EL (cell line): ENCODE measurements at places on chromosomes 6 and 20.

DNA sequence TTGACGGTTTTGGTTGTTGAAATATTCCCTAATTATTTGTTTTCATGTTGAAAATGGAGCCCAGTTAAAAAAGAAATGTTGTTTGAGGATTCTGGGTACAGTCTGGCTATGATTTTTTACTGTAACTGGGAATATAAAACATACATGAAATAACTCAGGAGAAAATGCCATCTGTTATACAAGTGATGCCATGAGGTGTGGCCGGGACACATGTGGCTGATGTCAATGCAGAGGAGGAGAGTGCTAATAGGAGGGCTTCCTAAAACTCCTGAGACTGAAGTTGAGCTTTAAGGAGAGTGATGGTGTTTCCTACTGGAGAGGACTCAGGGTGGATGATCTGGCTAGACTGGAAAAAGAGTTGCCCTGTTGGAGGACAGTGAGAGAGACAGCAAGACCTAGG, 12.7 kb downstream of the SCAND1 start:
- no peak for DNase-seq

- DNase-seq, result no peak
These were observed 46.7 kb upstream of the CLIC5 start for GRCh38 chr6:46062312-46062711.

GRCh38 chr6:56040889-56041301, 165.5 kb upstream of the BMP5 start:
- peak; percentile 9 for DNase-seq

DNA sequence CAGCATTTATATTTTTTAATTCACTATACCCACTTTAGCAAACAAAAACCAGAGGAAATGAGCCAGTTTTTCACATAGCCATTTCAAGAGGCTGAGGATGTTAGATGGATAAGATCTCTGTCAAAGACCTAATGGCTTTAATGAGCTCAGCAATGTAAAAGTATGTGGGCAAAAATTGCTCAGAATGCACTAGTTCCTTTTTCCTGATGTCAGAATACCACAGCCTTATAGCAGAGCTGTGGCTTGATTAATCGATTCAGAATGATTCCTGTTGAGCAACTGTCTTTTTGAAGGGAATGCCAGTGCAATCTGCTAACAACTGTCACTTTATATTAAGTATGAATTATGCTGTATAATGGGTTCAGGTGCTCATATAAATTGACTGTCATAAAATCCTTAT, 100.6 kb upstream of the HIVEP1 start:
- DNase-seq, result peak; percentile 65

GRCh38 chr6:19002976-19003560, 615.9 kb downstream of the RNF144B start:
- no peak for DNase-seq

DNA sequence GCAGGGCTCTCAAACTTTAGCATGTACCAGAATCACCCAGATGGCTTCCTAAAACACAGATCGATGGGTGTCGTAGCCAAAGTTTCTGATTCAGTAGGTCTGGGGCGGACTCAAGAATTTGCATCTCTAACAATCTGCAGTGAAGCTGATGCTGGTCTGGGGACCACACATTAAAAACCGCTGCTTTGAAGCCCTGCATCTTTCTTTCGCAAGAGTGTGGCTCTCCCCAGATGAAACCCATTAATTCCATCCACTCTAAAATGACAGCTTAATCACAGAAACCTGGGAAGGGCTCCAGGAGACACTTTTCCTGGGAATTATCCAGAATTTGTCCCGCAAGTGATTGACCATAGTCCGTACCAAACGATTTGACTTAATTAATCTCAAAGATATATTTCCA, 319.8 kb upstream of the PLCB4 start:
- DNase-seq, result no peak

GRCh38 chr6:134880487-134881190, 69.3 kb downstream of the ALDH8A1 start:
- DNase-seq, result peak; percentile 24

- peak; percentile 23 for DNase-seq
These were observed 17.5 kb downstream of the KIAA1755 start for GRCh38 chr20:38242848-38243708.

DNA sequence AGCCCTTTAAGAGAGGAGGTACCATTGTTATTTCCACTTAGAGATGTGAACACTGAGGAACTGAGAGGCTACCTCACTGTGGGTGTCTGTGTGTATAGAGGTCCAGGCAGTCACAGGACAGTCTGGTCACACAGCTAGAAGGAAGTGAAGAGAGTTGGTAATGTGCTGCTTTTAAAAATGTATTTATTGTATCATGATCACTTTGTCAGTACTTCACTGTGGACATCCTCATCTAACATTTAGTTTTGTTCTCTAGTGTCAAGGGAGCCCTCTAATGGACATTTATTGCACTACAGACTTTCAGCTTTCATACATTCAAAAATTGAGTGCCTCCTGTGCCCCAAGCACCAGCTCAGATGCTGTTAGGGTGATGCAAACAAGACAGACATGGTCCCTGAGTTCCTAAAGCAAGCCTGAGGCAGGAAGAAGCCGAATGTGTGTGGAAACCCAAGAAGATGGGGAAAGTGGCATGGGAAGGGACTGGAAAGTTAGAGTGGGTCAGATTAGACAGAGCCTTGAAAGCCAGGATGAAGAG, 123.0 kb downstream of the SLC16A10 start:
- DNase-seq, result peak; percentile 66

DNA sequence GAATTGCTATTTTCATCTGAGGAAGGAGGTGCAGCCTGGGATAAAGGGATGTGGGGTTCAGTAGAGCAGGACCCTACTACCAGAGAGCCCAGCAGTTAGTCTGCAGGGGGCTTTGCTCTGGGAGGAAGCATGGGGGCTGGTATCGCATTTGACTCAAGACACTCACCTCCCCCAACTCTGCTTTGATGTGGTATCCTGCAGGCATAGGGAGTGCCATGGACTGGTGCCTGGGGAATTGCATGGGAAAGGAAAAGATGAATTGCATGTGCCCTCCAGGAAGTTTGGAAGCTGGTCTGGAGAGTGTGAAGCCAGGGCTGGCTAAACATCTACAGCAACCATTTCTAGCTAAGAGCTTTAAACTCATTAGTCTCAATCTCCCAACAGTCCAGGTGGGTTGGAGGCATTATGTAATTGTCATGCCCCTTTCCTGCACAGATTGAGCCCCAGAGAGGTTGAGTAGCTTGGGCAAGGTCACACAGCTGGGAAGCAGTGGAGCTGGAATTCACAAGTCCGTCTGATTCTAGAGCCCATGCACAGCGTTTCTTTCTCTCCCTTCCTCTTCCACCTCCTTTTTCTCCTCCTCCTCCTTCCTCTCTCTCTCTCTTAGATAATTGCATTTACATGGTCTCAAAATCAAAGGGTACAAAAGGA, 26.2 kb upstream of the PNPLA1 start:
- DNase-seq, result no peak

GRCh38 chr20:58245181-58245891, 16.9 kb upstream of the ANKRD60 start:
- DNase-seq, result no peak

DNA sequence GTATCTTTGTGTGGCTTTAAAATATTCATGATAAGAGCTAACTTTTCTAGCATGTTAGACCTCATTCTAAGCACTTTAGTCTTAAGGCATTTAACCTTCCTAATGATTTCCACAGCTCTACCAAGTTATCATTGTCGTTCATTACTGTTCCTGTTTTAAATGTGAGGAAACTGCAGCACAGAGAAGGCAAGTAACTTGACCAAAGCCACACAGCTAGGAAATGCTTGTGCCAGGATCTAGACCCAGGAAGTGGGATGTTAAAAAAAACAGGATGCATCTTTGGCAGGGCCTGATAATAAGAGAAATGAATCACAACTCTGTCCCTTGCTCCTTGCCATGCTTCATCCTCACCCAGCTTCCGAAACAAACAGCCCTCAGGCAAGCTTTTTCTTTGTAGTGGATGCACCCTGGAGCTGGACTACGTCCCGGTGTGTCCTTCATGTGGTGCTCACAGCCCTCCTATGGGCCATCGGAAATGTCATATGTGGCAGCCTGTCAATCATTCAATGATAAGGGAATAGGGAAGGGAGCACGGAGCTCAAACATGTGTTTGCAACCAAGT, 196.9 kb upstream of the RREB1 start:
- DNase-seq, result peak; percentile 23

DNA sequence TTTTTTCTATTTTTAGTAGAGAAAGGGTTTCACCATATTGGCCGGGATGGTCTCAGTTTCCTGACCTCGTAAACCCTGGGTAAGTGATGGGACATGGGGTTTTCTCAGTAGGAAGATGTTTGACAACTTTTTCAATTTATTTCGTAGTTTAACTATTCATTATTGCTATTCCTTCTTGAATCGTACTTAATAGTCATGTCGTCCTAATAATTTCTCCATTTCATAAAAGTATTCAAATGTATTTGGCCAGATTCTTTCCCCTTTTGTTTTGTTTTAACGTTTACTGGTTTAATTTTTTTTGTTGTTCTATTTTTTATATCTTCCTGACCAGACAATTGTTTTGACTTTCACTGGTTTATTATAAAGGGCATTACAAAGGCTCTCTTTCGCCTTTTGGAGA, 16.3 kb downstream of the GPX5 start:
- no peak for DNase-seq

DNA sequence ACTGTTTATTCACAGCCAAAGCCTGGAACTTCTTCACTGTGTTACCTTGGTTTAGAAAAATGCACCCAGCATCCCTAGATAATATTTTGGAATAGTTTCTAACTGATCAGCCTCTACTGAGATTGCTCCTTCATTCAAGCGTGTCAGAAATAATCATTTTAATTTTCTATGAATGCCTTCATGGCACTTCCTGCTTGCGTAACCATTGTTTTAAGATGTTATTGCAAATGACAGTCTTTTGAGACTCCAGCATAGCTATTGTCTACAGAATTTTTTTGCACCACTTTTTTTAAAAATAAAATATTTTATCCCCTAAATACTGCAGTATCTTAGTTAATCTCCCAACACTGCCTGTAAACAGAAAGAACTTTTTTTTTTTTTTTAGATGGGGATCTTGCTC, 213.1 kb downstream of the PHACTR1 start:
- DNase-seq, result no peak

- peak; percentile 95 for DNase-seq
These were observed 2.2 kb downstream of the PIM1 start for GRCh38 chr6:37171970-37172812.

GRCh38 chr6:48080227-48081009, 30.6 kb downstream of the PTCHD4 start:
- no peak for DNase-seq

DNA sequence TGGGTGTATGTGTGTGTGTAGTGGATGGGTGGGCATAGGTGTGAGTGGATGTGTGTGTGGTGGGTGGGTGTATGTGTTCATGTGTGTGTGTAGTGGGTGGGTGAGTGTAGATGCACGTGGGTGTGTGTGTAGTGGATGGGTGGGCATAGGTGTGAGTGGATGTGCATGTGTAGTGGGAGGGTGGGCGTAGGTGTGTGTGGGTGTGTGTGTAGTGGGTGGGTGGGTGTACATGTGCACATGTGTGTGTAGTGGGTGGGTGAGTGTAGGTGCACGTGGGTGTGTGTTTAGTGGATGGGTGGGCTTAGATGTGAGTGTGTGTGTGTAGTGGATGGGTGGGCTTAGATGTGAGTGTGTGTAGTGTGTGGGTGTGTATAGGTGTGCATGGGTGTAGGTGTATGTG, 104.4 kb downstream of the MYLK4 start:
- DNase-seq, result no peak

- DNase-seq, result peak; percentile 98
These were observed 67.1 kb upstream of the ZNFX1 start for GRCh38 chr20:49344975-49345374.

DNA sequence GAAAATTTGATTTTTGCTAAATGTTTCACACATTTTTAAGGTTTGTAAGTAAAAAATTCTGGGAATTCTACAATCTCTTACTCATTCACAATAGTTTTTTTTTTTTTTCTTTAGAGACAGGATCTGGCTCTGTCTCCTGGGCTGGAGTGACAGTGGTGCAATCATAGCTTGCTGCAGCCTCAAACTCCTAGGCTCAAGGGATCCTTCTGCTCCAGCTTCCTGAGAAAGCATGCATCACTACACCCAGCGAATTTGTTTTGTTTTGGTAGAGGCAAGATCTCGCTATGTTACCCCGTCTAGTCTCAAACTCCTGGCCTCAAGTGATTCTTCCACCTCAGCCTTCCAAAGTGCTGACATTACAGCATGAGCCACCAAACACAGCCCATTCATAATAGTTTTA, 232.8 kb downstream of the GJA1 start:
- peak; percentile 54 for DNase-seq

DNA sequence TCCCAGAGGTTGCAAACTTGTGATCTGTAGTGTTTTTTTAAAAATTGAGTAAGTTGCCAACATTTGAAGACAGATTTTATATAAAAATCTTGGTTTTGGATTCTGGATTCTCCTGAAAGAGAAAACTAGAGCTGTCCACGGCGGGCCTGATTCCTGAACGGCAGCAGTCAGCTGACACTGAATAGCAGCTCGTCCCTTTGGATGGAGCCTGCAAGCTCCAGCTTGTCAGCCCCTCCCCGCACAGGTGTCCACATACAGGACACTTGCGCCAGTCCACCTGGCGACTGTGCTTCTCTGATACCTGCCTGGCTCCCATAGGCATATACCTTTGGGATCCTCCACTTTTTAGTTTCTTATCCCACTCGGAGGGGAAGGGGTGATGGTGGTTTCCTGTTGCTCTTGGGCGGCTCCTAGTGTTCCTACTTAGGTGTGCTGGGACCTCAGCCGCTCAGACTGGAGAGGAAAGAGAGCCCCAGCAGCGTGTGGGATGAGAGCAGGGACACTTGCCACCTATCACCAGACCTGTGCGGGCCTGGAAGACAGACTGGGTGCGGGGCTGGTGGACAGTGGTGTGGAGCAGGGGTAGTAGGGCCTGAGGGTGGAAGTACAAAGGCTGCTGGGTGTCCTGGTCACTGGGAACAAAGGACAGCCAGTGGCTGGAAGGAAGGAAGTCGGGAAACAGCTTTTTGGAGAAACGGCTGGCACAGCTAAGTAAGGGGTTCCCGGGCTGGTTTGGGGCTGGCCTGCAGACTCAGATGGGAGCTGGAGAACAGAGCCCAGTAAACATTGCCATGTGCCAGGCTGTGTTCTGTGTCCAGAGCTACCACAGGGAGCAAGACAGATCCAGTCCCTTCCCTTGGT, 18.3 kb downstream of the GHRH start:
- DNase-seq, result no peak

GRCh38 chr20:34311118-34312023, 8.2 kb upstream of the AHCY start:
- DNase-seq, result no peak

DNA sequence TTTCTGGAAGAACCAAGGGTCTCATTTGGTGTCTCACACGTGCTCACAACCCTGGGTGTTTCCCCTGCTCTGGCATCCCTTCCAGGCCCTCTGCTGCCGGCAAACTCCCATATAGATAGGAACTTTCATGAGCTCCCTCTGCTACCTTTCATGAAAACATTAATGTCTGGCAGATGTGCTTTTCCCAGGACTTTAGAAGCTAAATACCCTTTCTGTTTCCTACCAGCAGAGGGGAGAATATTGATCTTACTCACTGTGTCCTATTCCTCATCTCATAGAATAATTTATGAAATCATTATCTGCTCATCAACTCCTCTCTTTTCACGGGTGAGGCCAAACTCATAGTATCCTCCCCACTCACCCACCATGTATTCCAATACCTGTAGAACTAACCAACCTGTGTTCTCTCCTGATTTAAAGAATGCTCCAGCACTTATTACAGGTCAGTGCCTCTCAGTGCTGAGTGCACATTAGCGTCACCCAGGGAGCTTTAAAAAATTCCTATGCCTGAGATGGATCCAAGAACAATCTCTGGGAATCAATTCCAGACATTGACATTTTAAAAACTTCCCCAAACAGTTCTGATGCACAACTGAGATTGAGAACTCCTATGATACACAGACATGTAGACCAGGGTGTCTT, 298.5 kb upstream of the JAG1 start:
- DNase-seq, result no peak
